Colonic mucosa (tissue), 4 donors: ENCODE measurements at places on chromosomes 3 and 15. TPM values are rescaled to one million over a fixed set of nuclear protein-coding genes. Genes with fewer than 3 reads are reported as not detected.

GRCh38 chr3:169548194-169548593, 115.3 kb downstream of the MECOM start:
- no peaks in the 10 kb centered on the region for H3K27me3 ChIP-seq
- DNase-seq, result no peak
- H3K36me3 ChIP-seq, result no peaks in the 10 kb centered on the region
- no peaks in the 10 kb centered on the region for H3K4me1 ChIP-seq

DNA sequence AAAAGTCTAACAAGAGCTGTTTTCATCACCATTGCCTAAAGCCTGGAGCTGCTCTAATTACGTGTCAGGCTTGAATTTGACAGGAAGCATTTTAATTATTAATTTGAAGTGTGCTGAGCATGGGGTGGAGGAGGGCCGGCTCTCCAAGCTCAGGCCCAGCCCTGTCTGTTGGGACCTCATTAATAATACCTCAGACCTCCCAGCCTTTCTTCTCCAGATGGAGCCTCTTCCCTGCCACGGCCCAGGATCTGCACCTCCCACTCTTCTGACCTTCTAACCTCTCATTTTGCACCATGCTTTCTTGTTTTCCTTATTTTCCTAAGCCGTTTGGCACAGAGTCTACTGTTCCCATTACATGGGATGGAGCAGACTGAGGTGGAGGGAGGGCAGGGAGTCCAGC, 30.0 kb downstream of the INSYN1 start:
- DNase-seq, result no peak
- H3K4me1 ChIP-seq, result no peaks in the 10 kb centered on the region
- no peak overlapping the region for H3K27ac ChIP-seq
- H3K4me3 ChIP-seq, result no peak overlapping the region
- H3K27me3 ChIP-seq, result no peaks in the 10 kb centered on the region

DNA sequence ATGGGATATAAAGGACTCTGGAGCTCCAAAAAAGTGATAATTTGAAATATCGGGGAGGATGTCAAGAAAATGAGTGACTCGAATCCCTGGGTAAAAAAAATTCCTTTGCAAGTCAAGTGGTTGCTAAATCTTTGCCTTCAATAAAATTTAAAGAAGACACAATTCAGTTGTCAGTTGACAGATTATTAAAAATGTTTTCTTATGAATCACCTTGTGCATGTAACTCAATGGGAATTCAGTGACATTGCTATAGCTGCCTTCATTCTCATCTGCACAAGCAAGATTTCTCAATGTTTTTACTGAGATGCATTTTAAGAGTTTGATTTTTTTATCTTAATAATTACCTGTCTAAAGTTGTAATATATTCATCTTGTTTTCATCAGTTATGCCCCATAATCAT, 264.0 kb upstream of the IL12A start:
- H3K4me1 ChIP-seq, result no peaks in the 10 kb centered on the region
- no peak overlapping the region for H3K4me3 ChIP-seq
- no peak for DNase-seq
- H3K27ac ChIP-seq, result no peak overlapping the region
- no peaks in the 10 kb centered on the region for H3K27me3 ChIP-seq
- H3K36me3 ChIP-seq, result no peaks in the 10 kb centered on the region

- H3K4me3 ChIP-seq, result no peak overlapping the region
- H3K27me3 ChIP-seq, result no peaks in the 10 kb centered on the region
- H3K36me3 ChIP-seq, result no peaks in the 10 kb centered on the region
- no peak overlapping the region for H3K27ac ChIP-seq
- no peaks in the 10 kb centered on the region for H3K4me1 ChIP-seq
Measured at GRCh38 chr3:16216373-16216935, 42.0 kb downstream of the GALNT15 start.

DNA sequence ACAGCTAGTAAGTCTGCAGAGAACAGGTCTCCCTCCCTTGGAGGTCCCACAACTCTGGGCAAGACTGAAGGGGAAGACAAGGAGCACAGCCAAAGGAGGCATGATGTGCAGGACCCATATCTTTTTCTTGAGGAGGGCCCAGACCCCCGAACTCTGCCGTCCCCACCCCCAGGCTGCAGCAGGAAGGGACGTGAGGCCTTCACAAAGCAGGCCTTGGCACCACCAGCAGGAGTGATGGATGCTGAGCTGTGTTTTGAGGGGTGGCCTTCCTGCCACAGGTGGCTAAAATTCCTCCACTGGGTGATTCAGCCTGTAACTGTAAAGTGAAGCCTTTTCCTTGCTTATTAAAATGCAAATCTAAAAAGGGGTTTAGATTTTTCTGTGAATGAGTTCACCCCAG, 8.6 kb downstream of the PLA2G4D start:
- H3K27ac ChIP-seq, result no peak overlapping the region
- DNase-seq, result no peak
- H3K27me3 ChIP-seq, result no peaks in the 10 kb centered on the region
- peaks cover 4% of the 10 kb centered on the region for H3K4me1 ChIP-seq

GRCh38 chr3:174199696-174200095, 659.4 kb upstream of the NAALADL2 start:
- no peaks in the 10 kb centered on the region for H3K36me3 ChIP-seq
- H3K4me1 ChIP-seq, result no peaks in the 10 kb centered on the region
- no peak for DNase-seq
- H3K27ac ChIP-seq, result no peak overlapping the region
- H3K27me3 ChIP-seq, result no peaks in the 10 kb centered on the region
- H3K4me3 ChIP-seq, result no peak overlapping the region

GRCh38 chr15:79401301-79401700, 30.8 kb upstream of the MINAR1 start:
- no peak for DNase-seq
- H3K36me3 ChIP-seq, result no peaks in the 10 kb centered on the region
- no peaks in the 10 kb centered on the region for H3K4me1 ChIP-seq

DNA sequence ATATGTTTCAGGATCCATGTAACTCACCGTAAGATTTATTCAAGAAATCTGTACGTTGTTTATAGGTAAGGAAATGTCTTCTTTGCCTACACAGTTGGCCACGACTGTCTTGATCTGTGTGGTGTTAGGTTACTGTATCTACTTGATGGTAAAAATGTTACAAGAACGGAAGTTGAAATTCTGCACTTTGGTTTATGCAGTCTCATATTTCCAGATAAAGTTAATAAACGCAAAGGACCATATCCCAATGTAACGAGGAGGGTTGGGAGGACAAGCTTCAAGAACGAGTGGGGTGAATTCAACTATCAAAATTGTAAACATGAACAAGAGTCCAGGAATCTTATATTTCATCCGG, 1.0 kb downstream of the USF3 start:
- peaks cover 6% of the 10 kb centered on the region for H3K4me1 ChIP-seq
- H3K36me3 ChIP-seq, result no peaks in the 10 kb centered on the region
- no peaks in the 10 kb centered on the region for H3K27me3 ChIP-seq
- H3K27ac ChIP-seq, result peak overlapping the region; percentile 96
- no peak for DNase-seq

- no peaks in the 10 kb centered on the region for H3K4me1 ChIP-seq
- no peak overlapping the region for H3K4me3 ChIP-seq
- H3K36me3 ChIP-seq, result no peaks in the 10 kb centered on the region
- H3K27me3 ChIP-seq, result no peaks in the 10 kb centered on the region
- H3K27ac ChIP-seq, result no peak overlapping the region
Measured at GRCh38 chr15:66886686-66887273, 178.6 kb upstream of the SMAD3 start.

- no peak overlapping the region for H3K27ac ChIP-seq
- no peaks in the 10 kb centered on the region for H3K27me3 ChIP-seq
- no peaks in the 10 kb centered on the region for H3K4me1 ChIP-seq
- no peaks in the 10 kb centered on the region for H3K36me3 ChIP-seq
- no peak for DNase-seq
- no peak overlapping the region for H3K4me3 ChIP-seq
Measured at GRCh38 chr3:53287131-53287629, 31.4 kb upstream of the TKT start.

DNA sequence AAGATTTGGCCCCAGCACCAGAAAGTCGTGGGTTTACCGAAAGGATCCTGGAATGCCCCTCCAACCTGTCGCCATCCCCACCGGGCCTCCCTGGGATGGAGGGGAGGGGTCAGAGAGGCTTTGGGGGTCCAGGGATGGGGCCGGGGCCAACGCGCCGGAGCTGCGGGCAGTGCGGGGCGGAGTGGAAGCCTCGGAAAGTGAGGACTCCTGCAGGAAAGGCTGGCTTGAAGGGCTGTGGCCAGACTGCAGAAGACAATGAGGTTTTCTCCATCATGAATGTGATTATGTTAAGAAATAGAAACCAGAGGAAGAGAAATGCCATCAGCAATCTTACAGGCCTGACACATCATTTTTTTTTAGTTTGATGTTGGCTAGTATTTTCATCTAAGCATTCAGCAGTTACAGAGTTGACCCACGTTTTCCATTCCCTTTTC, 738 bp downstream of the YEATS2 start:
- H3K27ac ChIP-seq, result peak overlapping the region; percentile 76
- no peaks in the 10 kb centered on the region for H3K27me3 ChIP-seq
- no peaks in the 10 kb centered on the region for H3K4me1 ChIP-seq
- no peaks in the 10 kb centered on the region for H3K36me3 ChIP-seq
- peak overlapping the region; percentile 97 for H3K4me3 ChIP-seq

DNA sequence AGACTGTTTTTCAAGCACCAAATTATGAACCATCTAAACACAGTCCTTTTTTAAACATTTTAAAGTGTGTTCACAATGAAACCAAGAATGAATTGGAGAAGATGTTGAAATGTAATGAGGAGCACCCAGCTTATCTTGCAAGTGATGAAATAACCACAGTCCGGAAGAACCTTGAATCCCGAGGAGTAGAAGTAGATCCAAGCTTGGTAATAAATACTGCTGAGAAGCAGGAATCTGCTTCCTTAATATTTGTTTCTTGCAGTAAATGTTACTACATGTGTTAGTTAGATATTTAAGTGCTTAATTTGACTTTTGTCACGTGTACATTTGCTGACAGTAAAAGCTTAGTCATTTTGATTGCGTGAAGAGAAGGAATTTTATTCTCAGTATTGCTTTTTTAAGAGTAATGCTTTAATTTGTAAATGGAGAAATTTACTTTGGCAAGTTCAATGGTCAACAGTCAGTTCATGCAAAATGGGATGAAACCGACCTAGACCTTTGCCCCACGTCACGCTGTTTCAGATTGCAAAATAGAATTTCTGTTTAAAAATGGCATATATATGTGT, 69.8 kb downstream of the OPA1 start:
- no peak for DNase-seq
- no peak overlapping the region for H3K4me3 ChIP-seq
- H3K27ac ChIP-seq, result no peak overlapping the region
- no peaks in the 10 kb centered on the region for H3K27me3 ChIP-seq
- peaks cover 8% of the 10 kb centered on the region for H3K36me3 ChIP-seq
- no peaks in the 10 kb centered on the region for H3K4me1 ChIP-seq

- H3K27ac ChIP-seq, result no peak overlapping the region
- H3K36me3 ChIP-seq, result no peaks in the 10 kb centered on the region
- no peaks in the 10 kb centered on the region for H3K27me3 ChIP-seq
- no peak overlapping the region for H3K4me3 ChIP-seq
- no peak for DNase-seq
Measured at GRCh38 chr3:115248274-115248673, 101.2 kb upstream of the ZBTB20 start.

DNA sequence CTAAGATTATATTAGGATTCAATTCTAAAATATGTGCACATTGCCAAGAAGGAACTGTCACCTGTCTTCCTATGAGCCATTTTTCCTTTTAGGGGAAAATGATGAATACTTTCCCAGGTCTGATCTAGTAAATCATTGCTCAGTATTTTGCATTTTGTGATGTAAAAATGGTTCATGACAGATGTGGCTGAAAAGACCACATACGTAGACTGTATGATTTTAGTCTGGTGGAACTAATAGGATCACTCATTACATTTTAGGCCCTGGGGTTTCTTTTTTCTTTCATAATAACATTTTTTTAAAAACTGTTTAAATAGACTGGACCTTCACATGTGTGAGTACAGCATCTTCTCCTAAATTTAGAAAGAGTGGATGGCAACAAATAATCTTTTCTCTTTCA, 201.7 kb upstream of the MLF1 start:
- no peak overlapping the region for H3K27ac ChIP-seq
- H3K4me1 ChIP-seq, result no peaks in the 10 kb centered on the region
- H3K27me3 ChIP-seq, result no peaks in the 10 kb centered on the region

- peaks cover 6% of the 10 kb centered on the region for H3K4me1 ChIP-seq
- H3K4me3 ChIP-seq, result no peak overlapping the region
- no peak for DNase-seq
Measured at GRCh38 chr15:63231706-63232105, 42.3 kb downstream of the RAB8B start.

DNA sequence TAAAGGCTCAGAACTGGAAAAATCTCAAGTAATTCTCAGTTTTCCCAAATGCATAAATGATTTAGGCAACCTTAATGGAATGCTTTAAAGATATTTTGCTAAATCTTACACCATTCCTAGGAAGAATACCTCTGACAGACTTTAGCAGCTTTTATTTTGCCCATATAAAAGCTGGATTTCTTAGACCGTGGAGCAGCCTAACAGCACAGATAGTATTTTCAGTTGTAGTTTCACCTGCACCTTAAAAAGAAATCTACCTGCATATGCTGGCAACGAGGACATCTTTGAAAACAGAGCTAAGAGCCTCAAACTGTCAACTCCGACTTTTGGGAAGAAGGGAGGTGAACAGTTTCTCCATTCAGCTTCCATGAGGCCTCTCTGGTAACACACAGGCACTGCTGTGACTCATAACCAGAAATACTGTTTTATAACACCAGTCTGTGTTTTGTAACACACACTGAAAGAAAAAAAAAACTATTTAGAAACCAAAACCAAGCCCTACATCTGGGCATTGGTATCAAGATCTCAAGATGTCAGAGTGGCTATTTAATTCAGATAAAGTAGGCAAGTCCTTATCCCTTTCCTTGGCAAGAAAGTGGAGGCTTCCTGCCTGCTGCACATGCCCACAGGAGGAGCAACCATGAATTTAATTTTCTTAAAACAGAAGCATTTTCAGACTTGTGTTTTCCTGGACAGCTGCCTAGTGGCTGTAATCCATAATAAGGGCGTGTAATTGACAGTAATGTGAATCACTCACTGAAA, 181.5 kb upstream of the ICE2 start:
- no peak for DNase-seq
- H3K4me1 ChIP-seq, result no peaks in the 10 kb centered on the region
- no peaks in the 10 kb centered on the region for H3K27me3 ChIP-seq
- H3K36me3 ChIP-seq, result no peaks in the 10 kb centered on the region
- no peak overlapping the region for H3K27ac ChIP-seq
- H3K4me3 ChIP-seq, result no peak overlapping the region

- H3K4me1 ChIP-seq, result peaks cover 8% of the 10 kb centered on the region
- DNase-seq, result no peak
- H3K27me3 ChIP-seq, result no peaks in the 10 kb centered on the region
- no peak overlapping the region for H3K27ac ChIP-seq
- H3K4me3 ChIP-seq, result no peak overlapping the region
Measured at GRCh38 chr3:10007126-10007782, 19.0 kb upstream of the FANCD2 start.

Gene GP5
- total RNA-seq, result 0.11 TPM

Gene BHLHE40
- total RNA-seq, result 66.0 TPM

Gene PRSS50
- not detected for total RNA-seq

Gene IL5RA
- 0.21 TPM for total RNA-seq

Gene SEMA3G
- total RNA-seq, result 2.6 TPM

Gene ISG20
- total RNA-seq, result 60.5 TPM

Gene DIPK2A
- 19.3 TPM for total RNA-seq

Gene RPP25
- 25.5 TPM for total RNA-seq

Gene GNAT1
- not detected for total RNA-seq

Gene RBMS3
- total RNA-seq, result 2.8 TPM
